ENCODE measurements at places on chromosomes 5 and 9.

DNA sequence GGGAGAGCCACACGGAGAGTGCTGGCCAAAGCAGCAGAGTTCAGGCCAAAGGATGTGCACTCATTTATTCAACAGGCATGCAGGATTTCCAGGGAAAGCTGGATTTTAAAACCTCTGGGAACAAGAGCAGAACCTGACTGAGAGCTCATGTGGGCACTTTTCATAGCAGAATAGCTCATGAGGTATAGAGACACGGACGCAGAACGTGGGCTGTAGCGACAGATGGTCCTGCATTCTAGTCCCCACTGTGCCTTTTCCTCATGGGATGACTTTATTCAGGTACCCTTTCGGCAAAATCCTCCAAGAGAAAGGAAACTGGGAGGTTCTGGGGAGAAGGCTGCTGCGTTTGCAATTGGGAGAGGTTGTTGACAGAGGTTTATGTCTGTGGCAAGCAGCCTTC lies 5.4 kb downstream of the IL4 start:
- no peak for DNase-seq

- no peak for DNase-seq
These were observed 32.2 kb downstream of the INVS start for GRCh38 chr9:100131216-100131615.

GRCh38 chr5:2129568-2130272 lies 247.0 kb upstream of the IRX4 start:
- no peak for DNase-seq

- no peak for DNase-seq
These were observed 24.7 kb downstream of the LHX6 start for GRCh38 chr9:122204055-122204454.

GRCh38 chr5:943201-943917 lies 50.7 kb downstream of the TRIP13 start:
- no peak for DNase-seq

DNA sequence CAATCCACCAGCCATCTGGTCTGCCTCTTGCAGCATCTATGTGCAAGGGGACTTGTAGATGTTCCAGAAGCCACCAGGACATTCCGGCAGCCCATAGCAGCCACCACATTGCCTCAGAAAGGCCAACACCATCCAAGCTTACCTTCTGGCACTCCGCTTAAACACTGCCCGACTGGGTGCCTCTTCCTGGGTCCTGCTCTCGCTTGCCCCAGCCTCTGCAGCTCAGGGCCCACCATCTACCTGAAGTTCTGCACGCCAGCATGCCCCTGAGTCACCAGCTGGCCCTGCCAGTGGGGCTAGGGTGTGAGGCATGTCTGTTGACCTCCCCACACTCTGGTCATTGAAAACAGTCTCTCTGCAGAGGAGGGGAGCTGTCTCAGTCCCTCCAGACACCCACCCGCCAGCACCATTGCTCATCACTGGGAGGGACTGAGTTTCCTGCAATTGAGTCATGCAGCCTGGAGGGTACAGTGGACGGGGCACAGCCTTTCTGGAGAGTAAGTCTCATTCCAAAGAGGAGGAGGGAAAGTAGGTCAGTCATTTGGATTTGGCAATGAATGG lies 16.9 kb upstream of the COL5A1 start:
- peak; percentile 90 for DNase-seq

DNA sequence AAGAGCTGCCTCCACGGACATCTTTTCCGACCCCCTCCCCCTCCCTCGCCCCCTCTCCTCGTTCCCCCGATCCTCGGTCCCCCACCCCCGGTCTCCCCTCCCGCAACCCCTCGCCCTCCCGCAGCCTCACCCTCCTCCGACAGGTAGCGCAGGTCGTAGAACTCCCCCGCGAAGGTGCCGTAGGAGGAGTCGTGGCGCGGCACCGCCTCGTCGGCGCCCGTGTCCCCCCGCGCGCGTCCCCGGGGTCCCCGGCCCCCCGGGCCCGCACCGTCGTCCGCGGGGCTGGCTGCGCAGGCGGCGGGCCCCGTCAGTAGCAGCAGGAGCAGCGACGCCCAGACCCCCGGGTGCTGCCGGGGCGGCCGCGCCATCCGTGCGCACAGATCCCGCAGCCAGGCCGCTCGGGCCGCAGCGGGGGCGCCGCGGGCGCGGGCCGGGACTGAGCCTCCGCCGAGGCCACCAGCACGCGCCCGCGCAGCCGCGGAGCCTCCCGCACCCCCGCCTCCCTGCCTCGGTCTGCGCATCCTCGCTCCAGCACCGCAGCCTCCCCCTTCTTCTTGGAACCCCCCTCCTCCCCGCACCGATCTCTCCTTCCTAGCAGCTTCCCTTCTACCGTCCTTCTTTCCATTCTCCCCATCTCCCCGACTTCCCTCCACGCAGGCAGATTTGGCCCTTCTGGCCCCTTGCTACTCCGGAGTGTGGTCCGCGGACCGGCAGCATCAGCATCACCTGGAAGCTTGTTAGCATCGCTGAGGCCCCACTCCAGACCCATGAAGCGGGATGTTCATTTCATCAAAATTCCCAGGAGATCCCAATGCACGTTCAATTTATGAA lies at the start of gene FRRS1L:
Gene FRRS1L, minus strand, starts transcription at position 479 of the 831 bp plus-strand sequence. Its CDS starts 111 bp downstream, at position 368.
- no peak for DNase-seq

DNA sequence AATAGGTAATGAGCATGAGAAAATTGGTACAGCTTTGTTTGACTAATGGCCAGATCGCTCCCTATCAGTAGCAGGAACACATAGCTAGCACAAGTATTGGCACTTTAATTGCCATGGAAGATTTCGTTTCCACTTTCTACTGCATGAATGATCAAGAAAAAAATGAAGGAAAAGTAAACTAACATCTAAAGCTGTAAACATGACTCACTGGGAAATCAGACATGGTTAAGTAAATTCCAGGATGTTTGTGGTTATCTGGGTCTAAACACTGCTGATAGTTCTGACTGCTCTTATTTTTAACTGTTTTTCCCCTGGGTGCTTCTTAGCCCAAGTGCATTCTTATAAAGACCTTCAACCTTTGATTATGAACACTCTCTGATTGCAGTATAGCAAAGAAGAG lies 388.9 kb downstream of the NR2F1-AS1 start:
- DNase-seq: peak; percentile 96

DNA sequence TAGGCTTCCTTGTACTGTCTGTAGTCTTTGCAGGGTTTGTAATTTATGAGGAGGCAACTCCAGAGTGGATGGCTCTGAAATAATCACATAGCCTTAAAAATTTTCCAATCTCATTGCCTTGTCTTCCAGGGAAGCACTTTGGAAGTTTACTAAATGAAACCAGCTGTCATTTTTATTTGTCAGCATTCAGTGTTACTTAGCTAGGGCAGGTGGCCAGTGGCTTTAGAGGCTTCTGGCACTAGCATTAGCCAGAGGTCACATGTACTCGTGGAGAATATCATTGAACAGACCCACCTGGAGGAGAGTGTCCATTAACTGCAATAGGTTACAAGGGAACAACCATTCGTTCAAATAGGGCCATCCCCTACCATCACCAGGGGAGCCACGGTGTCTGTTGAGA lies 160.3 kb upstream of the SLC28A3 start:
- no peak for DNase-seq
